ENCODE measurements at places on chromosomes 4 and X. TPM values are rescaled to one million over a fixed set of nuclear protein-coding genes. Genes with fewer than 3 reads are reported as not detected.

The TBC1D1 gene
- polyA plus RNA-seq = 50.7 TPM

The COL4A5 gene
- polyA plus RNA-seq = 123 TPM

The NPY1R gene
- polyA plus RNA-seq = not detected

The SMIM31 gene
- not detected for polyA plus RNA-seq

All from AG04450 (cell line).